ENCODE measurements at places on chromosomes 4 and X.
A peak's percentile ranks its signal among the peaks of the same experiment; 100 is the strongest.

DNA sequence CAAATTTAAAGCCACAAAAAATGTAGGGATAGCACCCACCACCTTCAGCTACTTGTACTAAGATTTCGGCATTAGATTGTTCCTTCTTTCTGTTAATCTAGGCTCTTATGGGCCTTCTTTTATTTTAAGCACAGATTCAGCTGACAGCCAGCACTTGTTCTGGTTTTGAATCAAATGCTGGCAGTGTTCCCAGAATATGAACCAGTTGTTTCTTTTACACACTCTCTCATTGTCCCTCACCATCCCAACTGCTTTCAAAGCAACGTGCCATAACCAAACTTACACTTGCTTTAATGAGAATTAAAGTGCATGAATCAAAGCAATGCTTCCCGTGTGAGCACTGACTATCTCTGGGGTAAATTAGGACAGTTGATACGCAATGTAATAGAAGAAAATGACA lies 744.5 kb upstream of the FAM241A start:
- DNase-seq: no peak

- no peak for DNase-seq
Measured at GRCh38 chr4:82216219-82216618, 157.6 kb downstream of the HNRNPD start.

DNA sequence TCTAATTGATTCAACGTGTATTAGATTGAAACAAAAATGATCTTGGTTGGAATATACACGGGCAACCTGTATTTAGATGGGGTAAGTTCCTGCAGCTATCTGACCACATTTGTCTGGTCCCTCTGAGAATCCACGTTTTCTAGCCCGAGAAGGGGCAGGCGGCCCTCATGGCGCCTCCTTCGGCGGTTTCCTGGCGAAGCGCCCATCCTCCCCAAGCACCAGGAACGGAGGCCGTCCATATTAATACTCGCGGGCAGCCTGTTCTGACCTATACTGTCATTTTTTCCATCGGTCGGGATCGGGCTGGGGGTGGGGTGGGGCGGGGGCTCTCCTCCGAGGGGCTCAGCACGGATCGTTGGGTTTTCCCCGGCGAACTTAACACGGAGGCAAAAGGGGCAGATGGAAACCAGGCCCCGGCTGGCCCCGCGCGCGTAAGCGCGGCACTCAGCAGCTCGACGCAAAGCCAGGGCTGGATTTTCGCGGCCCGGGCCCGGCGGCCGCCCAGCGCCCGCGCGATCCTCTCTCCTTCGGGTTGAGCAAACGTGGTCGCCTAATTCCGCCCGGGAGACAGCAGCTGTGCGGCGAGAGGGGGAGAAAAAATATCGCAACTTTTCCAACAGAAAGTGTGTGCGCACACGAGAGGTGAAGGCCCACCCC lies 77.2 kb upstream of the BCOR start:
- DNase-seq: peak; percentile 61

DNA sequence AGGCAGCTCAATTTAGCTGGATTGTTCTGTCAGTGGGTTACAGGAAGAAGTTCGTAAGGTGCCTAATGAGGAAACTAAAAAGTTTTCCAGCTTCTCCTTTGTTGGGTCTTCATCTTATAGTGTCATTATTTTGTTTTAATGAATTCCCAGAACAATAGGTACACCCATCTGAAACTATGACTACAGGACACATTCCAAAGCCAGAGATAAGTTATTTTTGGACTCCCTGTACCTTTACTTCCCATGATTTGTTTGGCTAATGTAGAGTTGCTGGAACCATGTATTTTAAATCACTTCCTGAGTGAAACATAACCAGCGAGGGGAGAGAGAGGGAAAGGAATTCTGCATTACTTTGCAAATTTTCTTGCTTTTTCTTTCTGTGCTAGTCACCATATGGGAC lies 114.0 kb downstream of the CLCN5 start:
- DNase-seq: no peak

DNA sequence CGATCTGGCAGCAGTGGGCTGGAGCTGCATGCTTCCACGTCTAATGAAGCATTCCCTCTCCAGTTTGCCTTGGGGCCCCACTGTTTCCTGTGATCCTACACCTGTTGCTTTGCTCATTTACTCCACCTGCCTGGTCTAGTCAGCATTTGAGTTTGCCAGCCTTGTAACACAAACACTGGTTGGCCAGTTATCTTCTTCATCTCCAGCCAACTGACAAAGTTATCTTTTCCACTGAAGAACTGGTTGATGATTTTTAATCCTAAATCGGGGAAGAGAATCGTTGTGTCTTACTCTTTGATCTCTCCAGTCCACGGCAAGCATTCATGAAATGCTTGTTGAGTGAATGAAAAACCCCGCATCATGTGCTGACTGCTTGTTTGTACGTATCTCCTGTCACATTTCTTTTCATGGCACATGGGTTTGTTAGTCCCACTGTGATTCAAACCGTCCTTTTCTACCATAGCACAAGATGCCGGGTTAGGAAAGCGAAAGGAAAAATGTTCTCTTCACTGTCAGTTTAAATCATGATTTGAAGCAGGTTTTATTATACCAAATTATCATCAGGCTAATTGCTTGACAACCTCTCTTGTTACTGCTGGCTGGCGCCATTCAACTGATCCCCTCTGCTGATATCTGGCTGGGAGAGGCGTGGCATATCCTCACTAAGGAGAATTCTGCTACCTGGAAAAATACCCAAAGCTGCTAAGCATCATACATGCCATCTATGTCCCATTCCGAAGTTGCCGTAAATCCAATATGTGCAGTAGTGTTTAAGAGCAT lies 144.8 kb downstream of the SHROOM3 start:
- DNase-seq: no peak

- peak; percentile 58 for DNase-seq
Measured at GRCh38 chr4:26787461-26788340, 72.9 kb upstream of the STIM2 start.

DNA sequence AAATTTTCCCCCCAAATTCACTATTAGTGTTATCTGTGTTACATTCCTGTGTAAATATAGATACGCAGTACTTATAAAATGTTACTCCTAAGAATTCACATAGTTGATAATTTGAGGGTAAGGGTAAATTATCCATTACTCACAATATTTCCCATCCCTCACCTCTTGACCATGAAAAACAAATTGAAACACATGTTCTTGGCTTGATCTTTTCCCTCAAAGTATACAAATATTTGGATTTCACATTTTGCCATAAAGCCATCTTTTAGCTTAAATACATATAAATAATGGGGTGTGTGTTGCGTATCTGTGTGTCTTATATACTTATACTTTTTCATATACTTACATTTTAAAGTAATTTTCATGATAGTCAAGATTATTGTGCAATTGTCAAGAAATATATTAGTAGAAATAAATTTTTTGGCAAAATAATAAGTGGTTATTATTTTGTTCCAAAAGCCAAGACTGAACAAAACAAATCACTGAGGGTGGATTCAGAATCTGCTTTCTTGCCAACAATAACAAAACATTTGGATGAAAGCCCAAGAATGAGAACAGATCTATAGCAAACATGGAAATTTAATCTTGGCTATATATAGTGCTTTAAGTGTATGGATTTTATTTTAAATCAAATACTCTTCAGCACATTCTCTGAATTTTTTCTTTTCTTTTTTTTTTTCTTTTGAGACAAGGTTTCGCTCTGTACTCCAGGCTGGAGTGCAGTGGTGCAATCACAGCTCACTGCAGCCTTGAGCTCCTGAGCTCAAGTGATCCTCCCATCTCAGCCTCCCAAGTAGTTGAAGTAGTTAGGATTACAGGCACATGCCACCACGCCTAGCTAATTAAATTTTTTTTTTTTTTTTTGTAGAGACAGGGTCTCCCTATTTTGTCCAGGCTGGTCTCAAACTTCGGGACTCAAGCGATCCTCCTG lies 48.5 kb upstream of the PRSS48 start:
- no peak for DNase-seq

- DNase-seq: no peak
Measured at GRCh38 chrX:6813836-6814370, 279.0 kb upstream of the VCX3A start.

- DNase-seq: peak; percentile 64
Measured at GRCh38 chrX:25344161-25344936, 328.6 kb upstream of the ARX start.

DNA sequence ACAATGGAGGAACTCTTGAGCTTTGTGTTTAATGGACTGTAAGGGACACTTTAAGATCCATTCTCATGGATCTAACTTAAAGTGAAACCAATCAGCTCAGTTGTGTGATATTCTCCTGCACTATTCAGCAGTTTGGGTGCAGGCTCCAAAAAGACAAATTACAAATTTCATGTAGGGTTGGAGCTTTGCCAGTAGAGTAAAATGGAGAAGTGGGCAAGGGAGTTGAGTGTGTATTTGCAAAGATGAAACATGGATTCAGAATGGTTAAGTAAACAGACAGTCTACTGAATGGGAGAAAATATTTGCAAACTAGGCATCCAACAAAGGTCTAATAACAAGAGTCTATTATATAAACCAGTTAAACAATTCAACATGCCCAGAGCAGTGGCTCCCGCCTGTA lies 21.2 kb upstream of the MID2 start:
- no peak for DNase-seq

DNA sequence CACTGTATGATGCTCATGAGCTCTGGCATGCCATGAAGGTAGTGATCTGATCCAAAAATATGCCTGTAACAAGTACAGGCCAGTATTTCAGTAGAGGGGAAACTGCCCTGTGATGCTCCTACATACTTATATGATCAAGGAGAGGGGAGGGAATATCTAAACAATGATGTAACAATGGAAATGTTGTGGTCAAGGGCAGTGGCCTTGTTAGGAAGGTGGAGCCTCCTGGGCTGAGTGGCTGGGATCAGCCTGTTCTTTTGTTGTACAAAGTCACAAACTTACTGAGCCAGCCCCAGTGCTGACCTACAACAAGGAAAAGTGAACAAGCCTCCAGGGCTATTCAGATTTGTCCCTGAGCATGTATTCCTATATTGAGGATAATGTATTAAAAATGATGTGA lies 70.3 kb downstream of the ANXA10 start:
- no peak for DNase-seq

- no peak for DNase-seq
Measured at GRCh38 chr4:163762741-163763140, 268.3 kb downstream of the TMA16 start.

DNA sequence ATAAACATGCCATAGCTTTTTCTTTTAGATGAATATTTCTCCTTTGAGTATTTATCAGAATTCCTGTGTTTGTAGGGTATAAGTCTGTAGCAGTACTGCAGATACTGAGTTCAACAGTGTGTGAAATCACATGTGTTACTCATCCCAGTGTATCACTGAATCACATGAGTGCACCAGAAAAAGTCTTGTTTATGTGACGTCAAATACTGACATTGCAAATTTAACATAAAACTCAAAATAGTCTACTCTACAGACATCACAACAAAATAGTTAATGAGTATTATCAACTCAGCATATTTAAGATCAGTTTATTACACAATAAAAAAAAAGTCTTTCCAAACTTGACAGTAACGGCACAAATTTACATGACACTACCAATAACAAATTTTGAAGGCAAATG lies 221.3 kb downstream of the DCTD start:
- no peak for DNase-seq

DNA sequence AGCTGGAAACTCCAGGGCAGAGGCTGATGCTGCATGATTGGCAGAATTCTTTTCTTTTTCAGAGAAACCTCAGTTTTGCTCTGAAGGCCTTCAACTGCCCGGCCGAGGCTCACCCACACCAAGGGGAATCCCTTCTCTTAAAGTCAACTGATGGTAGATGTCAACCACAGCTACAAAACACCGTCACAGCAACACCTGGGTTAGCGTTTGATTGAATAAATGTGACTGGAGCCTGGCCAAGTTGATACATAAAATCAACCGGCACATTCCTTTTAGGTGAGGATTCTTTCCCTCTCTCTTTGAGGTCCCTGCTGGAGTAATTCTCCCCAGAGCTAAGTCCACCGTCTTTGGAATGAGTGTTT lies 15.2 kb upstream of the KIAA0232 start:
- DNase-seq: no peak

- DNase-seq: peak; percentile 74
Measured at GRCh38 chr4:1685235-1686150, 1.4 kb upstream of the FAM53A start.

DNA sequence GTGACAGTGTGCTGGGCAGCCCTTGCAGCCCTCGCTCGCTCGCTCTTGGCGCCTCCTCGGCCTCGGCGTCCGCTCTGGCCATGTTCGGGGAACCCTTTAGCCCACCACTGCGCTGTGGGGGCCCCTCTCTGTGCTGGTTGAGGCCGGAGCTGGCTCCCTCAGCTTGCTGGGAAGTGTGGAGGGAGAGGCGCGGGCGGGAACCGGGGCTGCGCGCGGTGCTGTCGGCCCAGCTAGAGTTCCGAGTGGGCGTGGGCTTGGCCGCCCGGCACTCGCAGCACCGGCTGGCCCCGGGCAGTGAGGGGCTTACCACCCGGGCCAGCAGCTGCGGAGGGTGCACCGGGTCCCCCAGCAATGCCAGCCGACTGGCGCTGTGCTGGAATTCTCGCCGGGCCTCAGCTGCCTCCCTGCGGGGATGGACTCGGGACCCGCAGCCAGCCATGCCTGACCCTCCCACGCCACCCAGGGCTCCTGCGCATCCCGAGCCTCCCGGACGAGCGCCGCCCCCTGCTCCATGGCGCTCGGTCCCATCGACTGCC lies 770.1 kb upstream of the GALNTL6 start:
- no peak for DNase-seq

GRCh38 chr4:4923201-4923600 lies 63.7 kb downstream of the MSX1 start:
- no peak for DNase-seq

DNA sequence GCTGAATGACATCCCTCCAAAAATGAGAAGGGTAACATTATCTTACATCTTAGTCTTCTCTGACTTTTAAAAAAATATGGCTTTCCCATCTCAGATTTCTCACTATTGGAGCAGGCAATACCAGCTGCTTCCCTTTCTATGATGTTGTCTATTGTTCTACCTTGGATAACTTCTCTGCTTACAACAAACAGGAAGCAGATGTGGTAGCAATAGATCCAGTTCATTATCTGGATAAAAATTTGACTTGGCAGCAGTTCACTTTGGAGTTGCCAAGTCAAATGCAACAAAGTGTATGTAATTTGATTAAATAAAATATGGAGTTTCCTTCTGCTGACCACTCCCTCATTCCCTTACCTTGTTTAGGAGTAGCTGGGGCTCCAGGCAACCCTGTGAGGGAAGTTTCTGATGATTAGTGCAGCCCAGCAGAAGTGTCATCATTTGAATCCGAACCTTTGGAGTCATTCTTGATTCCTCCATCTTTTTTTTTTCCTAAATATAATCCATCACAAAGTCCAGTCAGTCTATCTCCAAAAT lies 72.0 kb upstream of the GPRIN3 start:
- no peak for DNase-seq

GRCh38 chrX:17409566-17410290 lies 34.7 kb downstream of the NHS start:
- no peak for DNase-seq

GRCh38 chrX:443536-444210 lies 57.0 kb upstream of the PPP2R3B start:
- DNase-seq: no peak

GRCh38 chr4:54659313-54659712 lies 1.6 kb downstream of the KIT start:
- no peak for DNase-seq

- no peak for DNase-seq
Measured at GRCh38 chrX:8741981-8742380, 10.0 kb upstream of the ANOS1 start.

- DNase-seq: no peak
Measured at GRCh38 chr4:184097241-184097605, 120.5 kb downstream of the ENPP6 start.

- no peak for DNase-seq
Measured at GRCh38 chr4:144556636-144557035, 89.3 kb upstream of the HHIP start.

- no peak for DNase-seq
Measured at GRCh38 chrX:10296576-10296975, 139.8 kb downstream of the CLCN4 start.

Data from WERI-Rb-1 (cell line).